ENCODE measurements at places on chromosomes 13 and 19.

DNA sequence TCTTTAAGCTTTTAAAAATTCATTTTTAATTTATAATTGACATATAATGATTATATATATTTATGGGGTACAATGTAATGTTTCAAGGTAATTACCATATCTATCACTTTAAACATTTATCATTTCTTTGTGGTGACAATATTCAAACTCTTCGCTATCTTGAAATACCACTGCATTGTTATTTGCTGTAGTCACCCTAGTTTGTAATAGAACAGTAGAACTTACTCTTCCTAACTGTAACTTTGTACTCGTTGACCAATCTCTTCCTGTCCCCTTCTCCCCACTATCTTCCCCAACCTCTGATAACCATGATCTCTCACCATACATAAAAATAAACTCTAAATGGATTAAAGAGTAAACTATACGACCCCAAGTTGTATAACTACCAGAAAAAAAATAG, 20.4 kb downstream of the COG6 start:
- DNase-seq, result no peak

- peak; percentile 85 for DNase-seq
These were observed at the start of gene CCDC124 for GRCh38 chr19:17932485-17933338. TSS of gene CCDC124 (plus strand) at chr19:17933015. CDS start at chr19:17936421, 3,406 bp downstream.

- no peak for DNase-seq
These were observed 955.6 kb downstream of the PCDH17 start for GRCh38 chr13:58587183-58587582.

GRCh38 chr13:29959086-29959485, 108.7 kb upstream of the UBL3 start:
- no peak for DNase-seq

DNA sequence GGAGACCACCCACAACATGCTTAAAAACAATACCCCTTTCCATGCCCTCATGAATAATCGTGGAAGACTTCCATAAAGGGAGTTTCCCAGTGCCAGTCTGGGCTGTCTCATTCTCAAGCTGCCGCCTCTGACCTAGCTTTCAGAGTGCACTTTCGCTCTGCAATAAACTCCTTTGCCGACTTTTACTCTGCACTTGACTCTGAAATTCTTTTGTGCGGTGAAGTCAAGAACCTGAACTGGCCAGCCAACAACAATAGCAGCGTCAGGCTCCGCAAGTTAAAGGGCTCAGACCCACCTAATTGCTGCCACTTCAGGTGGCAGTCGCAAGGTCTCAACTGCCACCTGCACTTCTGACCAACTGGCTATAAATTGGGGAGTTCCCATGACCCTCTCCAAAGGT, 10.3 kb upstream of the LEUTX start:
- DNase-seq, result no peak

All from stimulated activated CD4-positive, alpha-beta T cell treated with anti-CD3 and anti-CD28 coated beads, Interleukin-1b, Interleukin-23, amount 100 ng/mL, for 1 hour (primary cell).